ENCODE measurements at places on chromosomes 2 and 18. TPM values are rescaled to one million over a fixed set of nuclear protein-coding genes. Genes with fewer than 3 reads are reported as not detected.

DNA sequence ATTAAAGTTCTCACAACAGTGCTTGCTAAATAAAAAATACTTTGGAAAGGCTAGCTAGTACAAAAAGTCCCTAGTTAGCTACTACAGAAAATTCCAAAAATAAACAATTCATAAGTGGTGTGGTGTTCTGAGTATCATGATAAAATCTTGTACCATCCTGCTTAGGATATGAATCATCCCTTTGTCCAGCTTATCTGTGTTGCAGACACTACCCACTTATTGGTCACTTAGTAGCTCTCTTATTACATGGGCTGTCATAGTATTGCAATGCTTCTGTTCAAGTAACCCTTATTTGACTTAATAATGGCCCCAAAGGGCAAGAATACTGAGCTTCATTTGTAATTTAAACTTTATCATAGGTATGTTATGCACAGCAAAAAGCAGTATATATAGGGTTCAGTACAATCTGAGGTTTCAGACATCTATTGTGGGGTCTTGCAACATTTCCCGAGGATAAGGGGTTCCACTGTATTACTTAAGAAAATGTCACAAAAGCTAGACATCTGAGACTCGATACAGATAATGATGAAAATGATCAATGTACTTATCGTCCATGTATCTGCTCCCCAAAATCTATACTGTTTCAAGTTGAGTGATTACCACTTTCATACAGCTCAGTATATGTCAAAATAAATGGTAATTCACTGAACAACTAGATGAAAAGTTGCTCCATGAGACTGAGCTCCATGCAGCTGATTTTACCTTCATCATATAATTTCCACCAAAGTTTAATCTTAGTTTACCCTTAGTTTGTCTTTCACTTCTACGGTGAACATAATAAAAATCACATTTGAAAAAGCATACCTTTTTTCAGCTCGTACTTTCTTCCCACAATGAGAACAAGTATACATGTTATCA is 93.8 kb downstream of the C2orf74 start:
- DNase-seq, result no peak
- no peak overlapping the region for H3K4me3 ChIP-seq
- no peaks in the 10 kb centered on the region for H3K27me3 ChIP-seq
- H3K36me3 ChIP-seq, result peaks cover 1% of the 10 kb centered on the region

DNA sequence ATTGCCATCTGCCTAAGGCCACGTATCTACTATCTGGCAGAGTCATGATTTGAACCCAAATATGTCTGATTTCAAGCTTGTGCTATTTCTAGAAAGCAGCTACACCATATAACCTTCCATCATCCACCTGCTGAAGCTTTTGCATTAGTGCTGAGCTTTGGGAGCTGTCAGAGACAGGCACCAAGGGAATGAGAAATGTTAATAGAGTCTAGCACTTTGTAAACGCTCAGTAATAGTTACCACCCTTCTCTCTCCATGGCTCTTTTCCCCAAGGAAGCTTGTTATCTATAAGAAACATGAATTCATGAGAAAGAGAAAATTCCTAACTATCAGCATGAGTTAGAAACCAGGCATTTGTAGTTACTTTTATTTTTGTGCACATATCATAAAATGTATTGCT is 151.5 kb downstream of the CPS1 start:
- no peak overlapping the region for H3K4me3 ChIP-seq
- H3K4me1 ChIP-seq, result no peaks in the 10 kb centered on the region
- H3K27me3 ChIP-seq, result no peaks in the 10 kb centered on the region
- H3K27ac ChIP-seq, result no peak overlapping the region
- no peaks in the 10 kb centered on the region for H3K36me3 ChIP-seq

DNA sequence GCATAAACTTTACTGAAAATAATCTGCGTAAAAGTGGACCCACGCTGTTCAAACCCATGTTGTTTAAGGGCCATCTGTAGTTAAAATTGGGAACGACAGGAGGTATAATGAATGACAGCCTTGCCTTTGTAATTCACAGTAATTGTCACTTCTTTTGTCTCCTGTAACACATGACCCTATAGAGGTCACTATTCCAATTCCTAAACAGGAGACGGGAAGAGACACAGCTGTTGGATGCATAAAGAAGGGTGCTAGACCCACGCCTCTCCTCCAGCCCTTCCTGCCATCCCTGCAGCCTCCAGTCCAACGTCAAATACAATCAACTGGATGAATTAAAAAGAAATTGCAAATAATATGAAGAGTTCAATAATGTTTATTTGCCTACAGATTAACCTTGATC is 63.1 kb upstream of the NFATC1 start:
- no peaks in the 10 kb centered on the region for H3K4me1 ChIP-seq
- H3K36me3 ChIP-seq, result no peaks in the 10 kb centered on the region
- no peaks in the 10 kb centered on the region for H3K27me3 ChIP-seq
- no peak overlapping the region for H3K27ac ChIP-seq
- H3K4me3 ChIP-seq, result no peak overlapping the region

GRCh38 chr2:12176623-12177454 is 430.4 kb downstream of the LPIN1 start:
- H3K4me3 ChIP-seq, result no peak overlapping the region
- no peak for DNase-seq
- no peak overlapping the region for H3K27ac ChIP-seq
- H3K36me3 ChIP-seq, result no peaks in the 10 kb centered on the region

DNA sequence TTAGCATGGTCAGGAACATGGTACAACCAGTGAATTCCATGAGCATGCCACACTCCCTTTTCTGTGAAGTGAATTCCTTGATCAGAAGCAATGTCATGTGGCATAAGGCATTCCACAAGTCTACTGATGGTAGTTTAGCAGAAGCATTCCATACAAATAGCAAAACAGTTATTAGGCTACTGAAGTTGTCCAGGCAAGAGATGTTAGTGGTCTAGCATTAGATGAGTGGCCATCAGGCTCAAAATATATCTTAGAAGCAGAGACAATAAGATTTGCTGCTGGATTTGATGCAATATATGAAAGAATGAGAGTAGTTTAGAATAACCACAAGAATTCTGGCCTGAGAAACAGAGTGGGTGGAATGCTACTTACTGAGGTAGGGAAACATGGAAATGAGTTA is 355.3 kb upstream of the NRXN1 start:
- no peaks in the 10 kb centered on the region for H3K27me3 ChIP-seq
- no peaks in the 10 kb centered on the region for H3K36me3 ChIP-seq

- DNase-seq, result no peak
- no peak overlapping the region for H3K4me3 ChIP-seq
- H3K4me1 ChIP-seq, result no peaks in the 10 kb centered on the region
- no peaks in the 10 kb centered on the region for H3K27me3 ChIP-seq
These were observed 96.2 kb upstream of the PDE1A start for GRCh38 chr2:182522972-182523473.

GRCh38 chr2:46239847-46240181 is 57.4 kb upstream of the EPAS1 start:
- H3K27me3 ChIP-seq, result no peaks in the 10 kb centered on the region
- H3K4me1 ChIP-seq, result no peaks in the 10 kb centered on the region
- no peak overlapping the region for H3K4me3 ChIP-seq
- no peak overlapping the region for H3K27ac ChIP-seq

DNA sequence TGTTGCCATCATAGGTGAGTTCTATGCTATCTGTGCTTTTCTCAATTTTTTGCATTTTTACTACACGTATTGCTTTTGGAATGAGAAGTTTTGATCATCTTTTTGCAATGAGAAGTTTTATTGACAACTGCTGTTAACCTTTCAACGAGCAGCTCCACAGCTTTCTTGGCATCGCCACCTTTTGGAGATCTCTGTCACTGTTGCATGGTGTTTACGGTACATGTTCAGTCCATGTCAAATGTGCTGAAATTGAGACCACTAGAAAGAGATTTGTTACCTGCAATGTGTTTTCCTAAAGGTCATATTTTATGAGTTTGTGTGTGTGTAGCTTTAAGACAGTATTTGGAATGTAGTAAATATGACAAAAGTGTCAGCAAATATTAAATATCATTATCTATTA is 120.8 kb downstream of the OSBPL6 start:
- H3K27ac ChIP-seq, result no peak overlapping the region
- no peak for DNase-seq
- no peaks in the 10 kb centered on the region for H3K27me3 ChIP-seq
- H3K4me3 ChIP-seq, result no peak overlapping the region

DNA sequence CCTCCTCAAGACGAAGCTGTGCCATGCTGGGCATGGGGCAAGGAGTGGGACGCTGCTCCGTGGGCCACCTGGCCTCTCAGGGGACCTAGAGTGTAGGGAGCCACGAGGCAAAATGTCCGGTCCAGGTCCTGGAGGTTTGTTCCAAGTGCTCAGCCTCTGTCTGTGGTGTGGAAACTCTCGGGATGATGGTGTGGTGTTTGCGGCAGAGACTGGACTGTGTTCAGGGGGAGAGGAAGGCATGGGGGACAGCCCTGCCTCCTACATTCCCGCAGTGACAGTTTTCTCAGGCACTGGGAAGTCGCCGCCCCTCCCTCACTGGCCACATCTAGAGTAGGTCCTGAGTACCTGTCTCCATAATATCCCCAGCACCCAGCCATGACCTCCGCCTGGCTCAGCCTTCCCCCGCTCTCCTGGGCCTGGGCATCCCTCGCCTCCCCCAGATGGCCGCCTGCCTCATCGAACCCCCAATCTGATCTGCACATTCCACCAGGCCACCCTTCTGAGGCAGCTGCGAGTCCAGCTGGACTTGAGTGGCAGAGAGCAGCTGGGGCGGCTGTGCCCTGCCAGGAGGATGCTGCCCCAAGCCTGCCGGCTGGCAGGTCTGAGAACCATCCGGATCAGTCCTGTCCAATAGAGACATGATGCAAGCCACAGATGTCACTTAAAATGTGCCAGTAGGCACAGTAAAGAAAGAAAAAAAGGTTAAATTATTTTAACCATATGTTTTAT is 6.2 kb downstream of the KCNIP3 start:
- no peaks in the 10 kb centered on the region for H3K4me1 ChIP-seq
- H3K36me3 ChIP-seq, result no peaks in the 10 kb centered on the region
- no peak overlapping the region for H3K4me3 ChIP-seq
- H3K27me3 ChIP-seq, result no peaks in the 10 kb centered on the region
- DNase-seq, result no peak
- no peak overlapping the region for H3K27ac ChIP-seq

- no peak overlapping the region for H3K27ac ChIP-seq
- no peaks in the 10 kb centered on the region for H3K36me3 ChIP-seq
- no peak for DNase-seq
- no peaks in the 10 kb centered on the region for H3K27me3 ChIP-seq
- no peak overlapping the region for H3K4me3 ChIP-seq
- peaks cover 4% of the 10 kb centered on the region for H3K4me1 ChIP-seq
These were observed 3.8 kb downstream of the GALNT5 start for GRCh38 chr2:157261199-157261782.

DNA sequence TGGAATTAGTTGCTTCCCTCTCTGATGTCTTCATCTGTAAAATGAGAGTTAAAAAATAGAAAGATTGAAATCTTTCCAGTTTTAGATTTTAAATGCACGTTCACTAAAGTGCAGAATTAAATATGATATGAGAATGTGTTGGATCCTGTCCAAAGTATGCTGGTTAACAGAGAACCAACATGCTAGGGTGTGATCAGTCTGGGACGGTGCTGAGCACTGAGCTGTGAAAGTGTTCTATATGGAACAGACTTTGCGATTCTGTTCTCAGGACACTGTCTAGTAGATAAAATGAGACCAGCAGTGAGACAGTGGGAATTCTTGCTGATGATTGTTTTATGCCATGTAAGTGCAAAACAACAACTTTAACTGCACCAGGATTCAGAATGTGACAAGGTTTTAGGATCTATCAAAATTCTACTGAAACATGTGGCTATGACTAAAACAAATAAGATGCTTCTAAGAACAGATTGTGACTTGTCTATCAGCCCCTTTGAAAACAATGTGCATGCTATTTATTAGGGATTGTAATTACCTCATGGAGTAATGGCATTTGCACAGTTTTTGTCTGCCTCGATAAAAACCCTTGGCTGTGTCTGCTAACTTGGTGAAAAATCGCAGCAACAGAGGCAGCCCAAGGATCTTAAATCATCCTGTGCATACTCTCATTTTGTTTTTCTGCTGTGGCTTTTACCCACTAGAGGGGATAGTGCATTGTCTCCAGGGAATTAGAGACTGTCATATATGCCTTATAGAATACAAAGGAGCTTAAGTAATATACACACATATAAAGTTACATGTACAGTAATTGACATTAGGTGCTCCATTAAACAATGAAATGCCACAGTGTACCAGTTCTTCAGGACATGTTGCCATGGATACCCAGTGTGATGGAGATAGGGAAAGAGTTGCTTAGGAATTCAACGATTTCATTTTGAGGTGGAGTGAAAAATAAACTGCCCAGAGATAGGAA is 55.1 kb downstream of the MAP3K20 start:
- H3K4me1 ChIP-seq, result peaks cover 4% of the 10 kb centered on the region
- no peak for DNase-seq
- no peaks in the 10 kb centered on the region for H3K27me3 ChIP-seq
- no peak overlapping the region for H3K4me3 ChIP-seq
- no peak overlapping the region for H3K27ac ChIP-seq
- no peaks in the 10 kb centered on the region for H3K36me3 ChIP-seq

- H3K36me3 ChIP-seq, result no peaks in the 10 kb centered on the region
- no peaks in the 10 kb centered on the region for H3K27me3 ChIP-seq
- peaks cover under 1% of the 10 kb centered on the region for H3K4me1 ChIP-seq
- DNase-seq, result no peak
- no peak overlapping the region for H3K4me3 ChIP-seq
These were observed 63.9 kb downstream of the PHLPP1 start for GRCh38 chr18:62778976-62779869.

DNA sequence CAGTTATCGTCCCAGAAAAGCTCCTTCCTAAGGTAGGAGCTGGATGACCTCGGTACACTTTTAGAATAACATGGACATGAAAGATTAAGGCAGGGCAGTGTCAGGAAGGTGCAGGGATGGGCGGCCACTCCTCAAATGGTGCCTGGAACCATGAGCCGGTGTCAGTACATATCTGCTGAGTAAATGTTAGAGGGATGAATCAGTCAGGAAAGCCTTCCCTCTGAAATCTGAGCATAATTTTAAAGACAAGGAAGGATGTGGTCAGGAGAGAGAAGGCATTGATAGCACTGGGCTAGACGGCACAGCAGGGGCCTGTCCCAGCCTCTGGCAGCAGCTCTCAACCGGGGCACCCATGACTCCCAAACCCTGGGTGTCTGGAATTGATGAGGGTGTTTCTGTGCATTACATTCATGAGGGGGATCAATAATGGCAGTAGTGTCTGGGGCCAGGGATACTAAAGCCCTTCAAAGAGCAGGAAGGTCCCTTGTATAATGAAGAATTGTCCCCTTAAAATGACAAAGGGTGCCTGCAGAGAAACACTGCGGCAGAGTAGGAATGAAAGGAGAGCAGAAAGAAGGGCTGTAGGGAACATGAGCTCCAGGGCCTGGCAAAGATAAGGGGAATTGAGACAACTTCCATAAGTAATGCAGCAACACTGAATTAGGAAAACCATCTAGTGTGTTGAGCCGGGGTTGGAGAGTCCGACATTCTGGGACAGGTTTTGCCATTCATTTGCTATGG is 162.3 kb upstream of the REV1 start:
- H3K27me3 ChIP-seq, result no peaks in the 10 kb centered on the region
- H3K36me3 ChIP-seq, result no peaks in the 10 kb centered on the region
- no peak overlapping the region for H3K27ac ChIP-seq
- H3K4me3 ChIP-seq, result no peak overlapping the region

- no peaks in the 10 kb centered on the region for H3K36me3 ChIP-seq
- H3K4me3 ChIP-seq, result no peak overlapping the region
- no peaks in the 10 kb centered on the region for H3K27me3 ChIP-seq
- H3K4me1 ChIP-seq, result peaks cover 2% of the 10 kb centered on the region
- peak overlapping the region; percentile 91 for H3K27ac ChIP-seq
These were observed 65.2 kb downstream of the TMEM247 start for GRCh38 chr2:46544581-46544980.

Gene STPG4
- 0.90 TPM for total RNA-seq

Gene WNT6
- 2.1 TPM for total RNA-seq

Gene POTEI
- total RNA-seq, result 0.06 TPM

Gene GGCX
- 48.3 TPM for total RNA-seq

Gene KCNK3
- total RNA-seq, result 8.7 TPM

Gene DPY30
- 38.4 TPM for total RNA-seq

Gene THUMPD2
- 14.8 TPM for total RNA-seq

Gene EDAR
- not detected for total RNA-seq

Data from aorta (tissue), 5 donors.